Karpas-422 (cell line): ENCODE measurements at places on chromosomes 4 and X.

DNA sequence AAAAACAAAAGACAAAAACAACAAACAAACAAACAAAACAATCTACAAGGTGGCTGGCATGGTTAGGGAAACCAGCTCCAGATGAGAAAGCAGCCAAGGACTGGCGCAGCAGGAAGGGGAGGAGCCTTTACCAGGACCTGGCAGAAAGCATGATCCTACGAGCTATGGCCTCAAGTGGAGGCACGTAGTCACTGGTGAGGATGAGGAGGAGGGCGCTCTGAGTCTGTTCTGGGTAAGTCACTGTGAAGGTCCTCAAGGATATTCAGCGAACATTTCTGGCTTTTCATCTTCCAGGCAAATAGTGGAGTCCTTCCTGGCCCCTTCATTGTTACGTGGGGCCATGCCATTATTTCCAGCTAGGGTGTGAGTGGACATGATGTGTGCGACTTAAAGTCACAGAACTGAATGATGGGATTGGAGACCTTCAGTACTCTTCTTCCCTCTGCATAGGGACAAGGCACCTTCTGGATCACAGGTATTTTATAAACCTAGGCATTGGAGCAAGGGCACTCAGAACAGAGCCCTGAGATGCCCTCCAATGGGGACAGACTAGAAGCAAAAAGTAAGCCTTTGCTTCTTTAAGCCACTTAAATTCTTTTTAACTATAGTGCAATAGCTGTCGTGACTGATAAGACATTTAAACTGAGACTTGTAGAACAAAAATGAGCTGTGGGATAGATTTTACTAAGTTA lies 771.3 kb downstream of the RAB28 start:
- H3K4me3 ChIP-seq, result no peak overlapping the region
- H3K36me3 ChIP-seq, result no peaks in the 10 kb centered on the region
- H3K27ac ChIP-seq, result no peak overlapping the region
- DNase-seq, result peak; percentile 1

DNA sequence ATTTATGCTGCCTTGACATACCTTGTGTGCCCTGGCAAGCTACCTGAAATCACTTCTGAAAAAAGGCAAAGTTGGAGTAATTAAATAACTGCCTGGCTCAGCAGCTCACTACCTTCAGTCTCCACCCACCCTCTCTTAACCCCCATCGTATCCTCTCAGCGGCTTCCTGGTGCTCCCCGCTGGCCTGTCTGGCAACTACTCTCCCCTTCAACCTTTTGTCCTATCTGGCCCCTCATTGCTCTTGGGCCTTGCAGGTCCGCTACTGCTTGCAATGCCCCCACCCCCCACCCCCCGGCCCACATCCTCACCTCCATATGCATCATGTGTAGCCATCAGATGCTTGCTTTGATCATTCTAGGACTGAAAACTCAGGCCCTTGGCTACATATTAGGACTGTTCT lies 34.5 kb downstream of the PRPS1 start:
- H3K27me3 ChIP-seq, result no peaks in the 10 kb centered on the region
- DNase-seq, result no peak
- no peak overlapping the region for H3K27ac ChIP-seq
- H3K36me3 ChIP-seq, result no peaks in the 10 kb centered on the region
- no peaks in the 10 kb centered on the region for H3K4me1 ChIP-seq

DNA sequence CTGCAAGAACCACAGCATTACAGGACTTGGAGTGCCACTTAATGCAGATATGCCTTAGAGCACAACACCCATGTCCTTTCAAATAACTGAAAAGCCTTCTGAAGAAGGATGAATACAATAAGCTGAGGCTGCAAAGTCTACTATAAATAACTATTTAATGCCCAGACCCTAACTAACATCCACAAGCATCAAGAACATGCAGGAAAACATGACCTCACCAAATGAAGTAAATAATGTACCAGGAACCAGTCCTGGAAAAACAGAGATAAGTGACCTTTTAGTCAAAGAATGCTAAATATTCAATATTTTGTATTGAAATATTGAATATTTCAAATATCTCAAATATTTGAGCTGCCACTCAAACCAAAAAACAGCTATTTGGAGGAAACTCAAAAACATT lies 16.9 kb downstream of the ACTRT1 start:
- no peak for DNase-seq
- no peak overlapping the region for H3K4me3 ChIP-seq
- H3K4me1 ChIP-seq, result no peaks in the 10 kb centered on the region
- H3K36me3 ChIP-seq, result no peaks in the 10 kb centered on the region

DNA sequence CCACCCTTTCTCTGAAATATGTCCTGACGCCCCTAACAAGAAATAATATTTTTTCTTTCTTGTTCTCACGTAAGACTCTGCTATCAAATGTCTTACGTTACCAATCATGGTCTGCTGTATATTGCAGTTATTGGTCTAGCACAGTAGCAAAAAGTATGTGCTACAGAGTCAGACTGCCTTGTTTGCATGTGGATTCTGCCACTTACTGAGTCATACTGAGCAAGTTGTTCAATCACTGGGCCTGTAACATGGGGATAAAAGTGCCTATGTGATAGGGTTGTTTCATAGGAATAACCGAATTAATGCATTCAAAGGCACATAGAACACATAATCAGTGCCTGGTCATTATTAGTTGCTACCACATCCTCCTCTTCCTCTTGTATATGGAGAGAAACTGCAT lies 14.1 kb downstream of the RPGR start:
- H3K27ac ChIP-seq, result no peak overlapping the region
- no peaks in the 10 kb centered on the region for H3K4me1 ChIP-seq
- H3K27me3 ChIP-seq, result no peaks in the 10 kb centered on the region

GRCh38 chrX:24920769-24921168 lies 95.0 kb downstream of the ARX start:
- no peaks in the 10 kb centered on the region for H3K36me3 ChIP-seq
- H3K27ac ChIP-seq, result no peak overlapping the region
- DNase-seq, result no peak
- H3K27me3 ChIP-seq, result no peaks in the 10 kb centered on the region
- no peaks in the 10 kb centered on the region for H3K4me1 ChIP-seq
- H3K4me3 ChIP-seq, result no peak overlapping the region

GRCh38 chr4:33482773-33483172 lies 2761.5 kb downstream of the ARAP2 start:
- DNase-seq, result no peak
- H3K27me3 ChIP-seq, result no peaks in the 10 kb centered on the region
- H3K4me3 ChIP-seq, result no peak overlapping the region
- H3K36me3 ChIP-seq, result no peaks in the 10 kb centered on the region
- no peaks in the 10 kb centered on the region for H3K4me1 ChIP-seq
- H3K27ac ChIP-seq, result no peak overlapping the region

DNA sequence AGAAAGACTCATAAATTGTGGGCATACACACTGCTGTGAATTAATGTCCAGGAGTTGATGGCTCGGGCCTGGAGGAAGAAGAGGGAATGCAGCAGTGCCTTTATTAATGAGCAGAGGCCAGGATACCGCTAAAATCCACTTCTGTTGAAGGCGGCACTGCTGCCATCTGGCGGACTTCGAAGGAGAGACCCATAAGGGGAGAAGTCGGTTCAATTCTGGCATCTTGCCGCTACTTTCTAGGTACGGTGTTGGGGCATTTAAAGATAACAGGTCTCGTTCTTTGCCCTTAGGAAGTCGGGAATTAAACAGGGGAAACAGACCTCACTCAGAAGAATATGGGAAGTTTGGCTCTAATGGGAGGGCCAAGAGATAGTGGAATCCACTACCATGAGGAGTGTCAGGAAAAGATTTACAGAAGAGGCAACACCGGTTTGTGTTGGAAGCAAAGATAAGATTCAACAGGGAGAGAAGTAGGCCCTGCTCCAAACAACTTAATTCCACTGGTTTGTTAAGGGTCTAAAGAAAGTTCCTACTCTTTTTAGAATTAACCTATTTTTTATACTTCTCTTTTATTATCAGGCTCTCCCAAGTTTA lies 133.6 kb upstream of the GIMD1 start:
- H3K4me3 ChIP-seq, result no peak overlapping the region
- H3K36me3 ChIP-seq, result no peaks in the 10 kb centered on the region
- H3K27ac ChIP-seq, result no peak overlapping the region
